ENCODE measurements at places on chromosomes 3 and 15.

DNA sequence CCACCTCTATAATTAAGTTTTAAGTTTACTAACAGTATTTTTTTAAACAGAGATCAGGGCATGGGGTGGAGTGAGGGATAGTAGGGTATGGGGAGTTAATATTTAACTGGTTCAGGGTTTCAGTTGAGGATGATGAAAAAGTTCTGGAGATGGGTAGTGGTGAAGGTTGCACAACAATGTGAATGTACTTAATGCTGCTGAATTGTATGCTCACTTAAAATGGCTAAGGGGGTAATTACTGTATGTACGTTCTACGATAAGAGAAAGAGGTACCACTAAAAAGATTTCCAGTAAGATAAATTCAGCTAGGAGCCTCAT is 101.4 kb downstream of the TNIK start:
- DNase-seq = no peak

DNA sequence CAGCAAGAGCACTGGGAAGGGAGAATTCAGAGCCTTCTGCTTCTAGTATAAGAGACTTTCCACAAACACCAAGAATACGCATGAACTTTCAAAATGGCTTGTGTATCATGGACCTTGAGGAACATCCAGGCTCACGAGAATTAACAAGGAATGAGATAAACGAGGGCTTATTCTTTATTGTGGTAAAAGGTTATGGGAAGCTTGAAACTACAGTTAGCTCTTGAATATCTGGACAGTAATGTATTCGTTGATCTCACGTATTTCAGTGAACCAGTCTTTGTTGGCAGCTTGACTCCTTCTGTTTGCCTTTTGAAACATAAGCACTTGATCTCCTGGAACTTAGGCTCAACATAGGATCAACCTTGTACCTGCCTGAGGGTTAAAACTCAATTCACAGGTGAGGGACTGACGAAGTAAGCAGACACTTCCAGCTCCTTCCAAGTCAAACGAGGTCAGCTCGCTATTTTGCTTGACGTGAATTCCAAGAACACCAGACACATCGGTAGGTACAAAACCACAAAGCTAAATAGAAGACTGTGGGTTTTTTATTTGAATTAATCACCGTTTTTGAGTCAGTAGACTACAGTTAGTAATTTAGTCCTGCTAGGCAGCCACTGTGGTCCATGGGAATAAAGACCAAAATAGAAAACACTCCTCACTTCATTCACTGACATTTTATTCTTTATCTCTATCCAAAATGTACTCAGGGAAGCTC is 30.8 kb downstream of the GALNT15 start:
- DNase-seq = no peak

- DNase-seq = no peak
These were observed 418.1 kb downstream of the OCA2 start for GRCh38 chr15:27681038-27681437.

GRCh38 chr15:92930776-92931175 is 30.7 kb downstream of the CHD2 start:
- DNase-seq = no peak

DNA sequence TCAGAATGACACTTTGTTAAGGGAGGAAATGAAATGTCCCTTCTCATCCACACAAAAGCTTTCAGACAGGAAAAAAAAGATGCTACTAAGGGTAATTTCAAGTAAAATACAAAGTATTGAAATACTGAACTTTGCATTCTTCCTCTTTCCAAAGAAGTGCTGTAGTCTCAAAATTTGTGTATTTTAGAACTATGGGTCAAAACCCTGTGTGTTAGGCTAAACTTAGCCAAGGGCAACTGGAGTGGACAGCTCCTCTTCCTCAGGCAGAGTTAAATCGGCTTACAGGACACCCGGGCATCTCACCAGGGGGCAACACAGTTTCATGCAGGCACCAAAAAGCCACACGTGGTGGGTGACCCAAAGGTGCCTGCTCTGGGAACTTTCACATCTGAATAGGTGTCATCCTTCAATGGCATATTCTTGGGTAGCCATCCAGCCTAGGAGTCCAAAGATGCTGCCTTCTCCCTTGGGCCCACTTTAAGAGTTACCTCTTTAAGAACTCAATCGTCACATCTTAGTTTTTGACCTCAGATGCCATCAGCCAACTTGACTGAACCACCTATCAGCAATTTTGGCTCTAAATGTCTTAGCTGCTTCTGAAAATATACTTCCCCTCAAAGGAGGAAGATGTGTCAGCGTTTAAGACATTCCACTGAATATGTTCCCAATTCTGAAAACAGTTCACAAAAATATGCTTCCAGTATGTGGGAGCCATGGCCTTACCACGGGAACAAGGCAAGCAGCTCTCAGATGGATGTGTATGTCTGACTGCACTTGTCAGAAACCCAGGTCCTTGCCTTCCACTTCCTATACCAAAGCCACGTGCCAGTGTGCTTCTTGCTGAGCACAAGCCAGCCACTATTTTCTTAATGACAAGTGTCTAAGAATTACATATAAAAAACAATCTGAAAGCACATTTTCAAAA is 32.2 kb upstream of the MUC13 start:
- no peak for DNase-seq

- DNase-seq = no peak
These were observed 253.1 kb downstream of the RBMS3 start for GRCh38 chr3:29534006-29534405.

- no peak for DNase-seq
These were observed at the start of gene SLC35G2 for GRCh38 chr3:136818769-136819391. SLC35G2 (plus strand) TSS chr3:136819126; CDS start chr3:136854461, 35,335 bp downstream.

DNA sequence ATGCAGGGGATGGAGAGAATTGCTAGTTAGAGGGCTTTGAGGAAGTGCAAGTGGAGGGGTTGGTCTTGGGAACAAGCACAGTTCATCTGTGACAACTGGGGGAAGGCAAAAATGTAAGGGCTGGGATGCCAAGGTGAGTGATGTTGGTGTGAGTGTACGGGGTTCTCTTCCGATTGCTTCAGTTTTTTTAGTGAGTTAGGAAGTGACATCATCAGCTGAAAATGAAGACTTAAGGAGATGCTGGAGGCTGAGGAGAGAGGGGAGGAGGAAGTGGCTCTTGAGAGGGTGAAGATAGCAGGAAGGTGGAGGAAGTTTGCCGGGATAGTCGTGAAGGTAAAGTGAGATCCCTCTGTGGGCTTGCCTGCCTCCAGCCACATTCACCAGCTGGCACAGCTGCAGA is 12.7 kb downstream of the TICRR start:
- no peak for DNase-seq
